ENCODE measurements at places on chromosomes 13 and 19. TPM values are rescaled to one million over a fixed set of nuclear protein-coding genes. Genes with fewer than 3 reads are reported as not detected.

Gene PLEKHF1
- 53.0 TPM for total RNA-seq

Gene S1PR5
- 368 TPM for total RNA-seq

Gene C19orf33
- total RNA-seq, result not detected

Gene COL5A3
- 0.63 TPM for total RNA-seq

Gene TGFBR3L
- total RNA-seq, result 3.5 TPM

DNA sequence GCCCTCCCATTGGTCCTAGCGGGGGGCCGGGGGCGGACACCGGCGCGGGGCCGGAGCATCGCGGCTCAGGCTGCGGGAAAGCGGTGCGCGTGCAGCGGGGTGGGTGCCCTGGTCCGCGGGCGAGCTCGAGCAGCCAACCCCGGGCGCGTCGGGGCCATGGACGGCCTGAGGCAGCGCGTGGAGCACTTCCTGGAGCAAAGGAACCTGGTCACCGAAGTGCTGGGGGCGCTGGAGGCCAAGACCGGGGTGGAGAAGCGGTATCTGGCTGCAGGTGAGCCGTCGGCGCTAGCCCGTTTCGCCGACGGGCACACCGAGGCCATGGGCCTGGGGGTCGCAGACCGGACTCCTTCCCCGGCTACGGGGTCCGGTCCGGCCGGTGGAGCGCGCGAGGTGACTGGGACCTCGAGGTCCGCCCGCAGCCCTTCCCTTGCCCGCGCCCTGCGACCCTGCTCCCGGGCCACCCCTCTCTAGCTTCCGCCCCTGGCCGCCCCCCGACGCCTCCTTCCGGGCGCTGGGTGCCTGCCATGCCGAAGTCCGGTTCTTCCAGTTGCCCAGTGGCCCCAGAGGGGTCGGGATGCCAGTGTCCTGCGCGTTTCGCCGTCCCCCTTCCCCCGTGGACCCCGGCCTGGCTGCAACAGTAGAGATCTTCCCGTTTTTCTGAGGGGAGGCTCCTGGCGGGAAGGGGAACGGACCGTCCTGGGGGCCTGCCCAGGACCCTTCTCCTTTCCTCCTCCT is at the start of gene REEP6:
REEP6 (plus strand) TSS at position 68 of the 735 bp plus-strand sequence; CDS start at position 157, 89 bp downstream.
- DNase-seq, result no peak

DNA sequence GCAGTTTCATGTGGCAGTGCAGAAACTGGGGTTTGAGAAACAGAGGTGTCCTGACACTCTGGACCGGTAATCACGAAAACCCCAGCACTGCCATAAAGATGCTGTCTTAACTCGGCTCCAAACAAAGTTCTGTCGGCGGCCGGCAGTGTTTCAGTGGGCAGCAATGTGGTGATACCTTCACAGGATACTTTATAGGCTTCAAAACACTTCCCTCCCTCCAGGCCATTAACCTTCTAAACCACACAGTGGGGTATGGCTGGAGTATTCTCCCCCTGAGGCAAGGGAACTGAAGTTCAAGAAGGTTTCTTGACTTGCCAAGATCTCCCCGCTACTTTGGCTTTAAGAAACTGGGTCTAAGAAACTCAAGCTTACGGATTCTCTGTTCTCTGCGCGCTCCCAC is 1.1 kb downstream of the RUBCNL start:
- no peak for DNase-seq

GRCh38 chr13:19185865-19186645 is 4.4 kb upstream of the TUBA3C start:
- DNase-seq, result no peak

DNA sequence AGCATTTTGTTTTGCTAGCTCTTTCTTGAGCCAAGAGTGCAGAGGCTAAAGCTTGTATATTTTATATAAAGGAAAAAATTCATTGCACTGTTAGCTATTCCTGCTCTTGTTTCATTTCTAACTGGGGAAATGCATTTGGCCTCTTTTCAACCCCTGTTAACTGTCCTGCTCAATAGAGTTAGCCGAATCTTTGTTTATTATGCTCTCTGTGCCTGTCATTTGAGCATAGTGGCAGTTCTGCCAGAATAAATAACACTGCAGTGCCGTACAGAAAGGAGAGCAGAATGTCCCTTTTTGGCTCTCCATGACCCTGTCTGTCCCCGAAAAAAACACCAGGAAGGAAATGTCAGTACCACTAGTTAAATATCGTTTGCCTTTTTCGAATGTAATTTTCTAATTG is 350.8 kb downstream of the MYO16 start:
- DNase-seq, result no peak

GRCh38 chr13:43424412-43424811 is 362.4 kb downstream of the ENOX1 start:
- DNase-seq, result no peak

DNA sequence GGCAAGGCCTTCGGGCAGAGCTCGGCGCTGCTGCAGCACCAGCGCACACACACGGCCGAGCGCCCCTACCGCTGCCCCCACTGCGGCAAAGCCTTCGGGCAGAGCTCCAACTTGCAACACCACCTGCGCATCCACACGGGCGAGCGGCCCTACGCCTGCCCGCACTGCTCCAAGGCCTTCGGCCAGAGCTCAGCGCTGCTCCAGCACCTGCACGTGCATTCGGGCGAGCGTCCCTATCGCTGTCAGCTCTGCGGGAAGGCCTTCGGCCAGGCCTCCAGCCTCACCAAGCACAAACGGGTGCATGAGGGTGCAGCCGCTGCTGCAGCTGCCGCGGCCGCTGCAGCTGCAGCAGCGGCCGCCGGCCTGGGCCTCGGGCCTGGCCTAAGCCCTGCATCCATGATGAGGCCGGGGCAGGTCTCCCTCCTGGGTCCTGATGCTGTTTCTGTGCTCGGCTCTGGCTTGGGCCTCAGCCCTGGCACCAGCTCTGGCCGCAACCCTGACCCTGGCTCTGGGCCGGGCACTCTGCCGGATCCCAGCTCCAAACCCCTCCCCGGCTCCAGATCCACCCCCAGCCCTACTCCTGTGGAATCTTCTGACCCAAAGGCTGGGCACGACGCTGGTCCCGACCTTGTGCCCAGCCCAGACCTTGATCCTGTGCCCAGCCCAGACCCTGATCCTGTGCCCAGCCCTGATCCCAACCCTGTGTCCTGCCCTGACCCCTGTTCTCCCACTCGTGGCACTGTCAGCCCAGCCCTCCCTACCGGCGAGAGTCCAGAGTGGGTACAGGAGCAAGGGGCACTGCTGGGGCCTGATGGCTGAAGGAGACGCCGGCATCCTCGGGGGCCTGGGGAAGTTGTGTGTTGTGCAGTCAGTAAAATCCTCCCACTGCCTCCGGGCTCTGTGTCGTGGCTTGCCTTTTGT is 2.0 kb upstream of the MCOLN1 start:
- no peak for DNase-seq

- DNase-seq, result no peak
Observed at GRCh38 chr13:108897955-108898354, 268.5 kb downstream of the MYO16 start.

DNA sequence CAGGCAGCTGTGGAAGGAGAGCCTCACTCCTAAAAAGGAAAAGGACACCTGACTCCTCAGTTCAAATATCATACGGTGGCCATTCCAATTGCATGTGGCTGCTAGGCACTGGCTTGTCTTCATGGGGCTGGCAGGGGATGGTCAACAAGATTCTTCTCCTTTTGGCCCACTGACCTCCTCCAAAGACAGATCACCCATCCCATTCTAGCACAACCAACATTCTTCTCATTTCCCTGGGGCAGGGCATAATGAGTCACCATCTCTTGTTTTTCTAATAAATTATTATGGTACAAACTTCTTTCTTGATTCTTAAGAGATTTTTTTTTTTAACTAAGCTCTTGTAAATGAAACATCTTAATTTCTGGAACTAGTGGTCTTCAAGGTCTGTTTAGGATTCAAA is 136.7 kb upstream of the NBEA start:
- DNase-seq, result no peak

DNA sequence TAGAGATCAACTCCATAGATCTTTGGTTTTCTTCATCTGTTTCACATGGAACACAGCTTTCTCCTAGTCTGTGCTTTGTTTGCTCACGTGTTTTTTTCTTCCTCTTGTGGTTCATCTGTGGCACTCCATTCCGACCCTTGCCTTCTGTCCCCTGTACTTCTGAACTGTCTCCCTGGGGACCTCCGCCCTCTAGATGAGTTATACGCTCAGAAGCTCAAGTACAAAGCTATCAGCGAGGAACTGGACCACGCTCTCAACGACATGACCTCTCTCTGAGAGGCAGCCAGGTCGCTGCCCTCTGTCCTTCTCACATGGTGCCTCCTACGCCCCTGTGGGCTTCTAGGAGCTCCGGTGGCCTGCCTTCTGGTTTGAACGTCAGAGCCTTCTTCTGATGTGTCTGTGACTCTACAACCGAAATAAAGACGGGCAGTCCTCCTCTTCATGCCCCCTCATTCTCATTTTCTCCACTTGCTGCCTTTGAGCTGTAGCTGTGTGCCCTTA is 16.6 kb upstream of the RAB8A start:
- DNase-seq, result no peak

GRCh38 chr19:57633832-57634131 is 814 bp downstream of the ZNF211 start:
- DNase-seq, result no peak

DNA sequence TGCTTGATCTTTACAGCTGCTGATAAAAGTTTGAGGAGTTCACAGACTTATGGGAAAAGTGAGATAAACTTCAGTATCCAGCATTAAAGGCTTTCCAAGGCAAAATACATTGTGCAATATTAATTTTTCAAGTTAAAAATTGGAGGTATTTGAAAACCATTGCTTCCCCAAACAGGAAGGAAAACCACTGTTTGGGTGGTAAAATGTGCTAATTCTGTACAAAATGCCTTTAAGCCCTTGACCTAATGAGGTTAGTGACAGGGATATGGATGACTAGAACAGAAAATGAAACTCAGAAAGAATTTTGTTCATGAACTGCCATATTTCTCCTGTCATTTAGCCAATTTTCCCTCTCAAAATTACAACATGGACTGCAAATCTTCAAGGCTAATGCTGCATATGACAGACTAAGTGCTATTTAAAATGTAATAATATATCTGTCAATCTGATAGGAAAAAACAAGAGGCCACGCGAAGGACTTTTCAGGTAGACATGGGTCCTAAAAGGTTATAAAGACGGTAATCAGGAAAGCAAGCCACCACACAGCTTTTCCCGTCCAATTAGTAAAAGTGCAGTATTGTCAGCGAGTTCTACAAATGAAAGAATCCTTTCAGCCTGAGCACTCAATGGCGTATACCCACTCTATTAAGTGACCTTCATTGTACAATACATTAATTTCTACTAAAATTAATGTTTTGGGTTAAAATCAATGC is 212.8 kb downstream of the ENOX1 start:
- DNase-seq, result no peak

DNA sequence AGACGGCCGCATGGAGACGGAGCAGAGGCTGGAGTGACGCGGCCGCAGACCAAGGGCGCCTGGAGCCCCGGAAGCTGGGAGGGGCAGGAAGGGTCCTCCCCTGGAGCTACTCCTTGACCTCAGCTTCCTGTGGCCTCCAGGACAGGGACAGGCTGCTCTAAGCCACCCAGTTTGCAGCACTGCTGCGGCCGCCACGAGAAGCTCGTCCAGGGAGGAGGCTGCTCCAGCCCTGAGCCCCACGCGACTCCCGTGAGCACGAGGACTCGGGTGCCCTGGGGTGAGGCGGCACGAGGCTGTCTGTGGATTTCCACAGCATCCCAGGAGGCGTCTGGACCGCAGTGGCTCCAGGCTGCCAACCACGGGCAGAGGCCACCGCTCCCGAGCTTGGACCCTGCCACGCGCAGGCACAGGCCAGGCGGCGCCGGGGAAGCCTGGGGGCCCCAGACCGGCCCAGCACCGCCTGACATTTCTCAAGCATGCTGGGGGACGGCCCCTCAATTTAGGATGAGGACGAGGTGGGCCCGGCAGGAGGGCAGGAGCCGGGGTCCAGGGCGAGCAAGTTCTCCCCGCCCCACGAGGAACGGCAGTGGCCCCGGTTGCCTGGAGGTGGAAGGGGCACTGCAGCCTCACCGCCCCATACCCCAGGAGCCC is 10.7 kb downstream of the SBNO2 start:
- DNase-seq, result no peak

GRCh38 chr13:29883941-29884518 is 33.6 kb upstream of the UBL3 start:
- DNase-seq, result no peak

GRCh38 chr13:108383667-108384066 is 114.1 kb downstream of the TNFSF13B start:
- DNase-seq, result no peak

- DNase-seq, result no peak
Observed at GRCh38 chr13:107200491-107200890, 632.6 kb upstream of the ARGLU1 start.

- DNase-seq, result peak; percentile 34
Observed at GRCh38 chr19:33302974-33303790, 848 bp upstream of the CEBPA start.

DNA sequence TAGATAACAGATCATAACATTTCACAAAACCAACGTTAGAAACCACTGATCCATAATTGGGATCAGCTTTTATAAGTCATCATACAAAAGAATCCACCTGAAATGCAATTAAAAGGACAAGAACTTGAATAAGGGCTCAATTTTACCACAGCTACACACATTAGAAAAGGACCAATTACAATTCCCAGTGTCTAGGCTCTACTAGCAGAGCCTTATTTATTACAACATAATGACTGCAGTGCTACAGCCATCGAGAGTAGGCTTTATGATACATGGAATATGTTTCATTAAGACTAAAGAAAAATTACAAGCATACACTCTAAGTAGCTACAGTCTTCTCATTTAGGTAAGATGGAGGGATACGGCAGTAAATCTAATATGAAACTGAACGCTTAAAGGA is 2.9 kb downstream of the RBM26 start:
- no peak for DNase-seq

DNA sequence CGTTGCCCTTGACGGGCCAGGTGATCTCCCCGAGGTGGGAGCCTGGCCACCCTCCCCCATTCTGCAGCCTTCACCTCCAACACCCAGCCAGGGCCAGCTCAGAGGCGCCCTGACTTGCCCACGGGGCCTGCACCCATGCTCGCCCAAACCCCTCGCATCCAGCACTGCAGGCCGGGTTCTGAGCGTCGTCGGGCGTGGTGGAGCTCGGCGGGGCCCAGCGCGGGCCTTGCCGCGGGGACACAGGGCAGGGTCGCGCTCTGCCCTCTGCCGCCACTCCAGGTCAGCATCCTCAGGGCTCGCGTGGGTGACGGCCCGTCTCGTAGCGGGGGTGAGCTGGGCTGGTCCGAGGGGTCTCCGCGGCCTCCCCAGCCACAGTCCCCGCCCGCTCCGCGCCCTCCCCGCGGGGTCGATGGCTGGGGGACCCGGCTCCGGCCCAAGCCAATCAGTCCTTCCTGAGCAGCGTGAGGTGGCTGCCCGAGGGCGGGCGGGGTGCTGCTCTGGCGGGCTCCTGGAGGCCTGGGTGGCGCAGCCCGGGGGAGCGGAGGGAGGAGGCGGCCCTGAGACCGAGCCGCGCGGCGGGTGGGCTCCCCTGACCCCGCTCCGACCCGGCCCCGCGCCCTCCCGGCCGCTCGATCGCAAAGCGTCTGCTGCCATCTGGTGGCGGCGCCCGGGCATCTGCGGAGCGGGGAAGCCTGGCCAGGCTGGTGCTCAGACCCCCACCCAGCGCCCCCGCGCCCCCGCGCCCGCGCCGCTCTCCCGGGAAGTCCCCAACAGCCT is 61.4 kb downstream of the CCNE1 start:
- DNase-seq, result peak; percentile 59

DNA sequence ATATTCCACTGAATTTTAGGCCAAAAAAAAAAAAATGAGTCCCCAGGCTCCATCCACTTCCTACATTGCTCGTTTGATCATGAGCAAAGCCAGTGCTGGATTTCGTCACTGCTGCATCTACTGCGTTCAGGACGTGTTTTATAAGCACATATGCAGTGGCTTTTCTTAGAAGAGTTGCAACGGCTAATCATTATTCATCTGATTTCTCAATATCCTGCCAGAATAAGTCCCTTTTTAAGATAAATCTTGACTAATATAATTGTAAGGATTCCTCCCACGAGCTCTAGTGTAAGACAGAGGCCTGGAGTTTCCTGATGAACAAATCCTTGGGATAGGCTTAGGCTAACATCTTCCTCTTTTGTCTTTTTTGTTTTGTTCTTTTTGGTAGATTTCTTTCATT is 19.5 kb downstream of the FAM124A start:
- no peak for DNase-seq

All from natural killer cell (primary cell).